Stimulated activated CD4-positive, alpha-beta T cell treated with anti-CD3 and anti-CD28 coated beads, Interleukin-4, amount 100 ng/mL, for 24 hours (primary cell): ENCODE measurements at places on chromosomes 1 and 21.

GRCh38 chr1:39418236-39418635 lies 73.2 kb upstream of the BMP8A start:
- DNase-seq: no peak

DNA sequence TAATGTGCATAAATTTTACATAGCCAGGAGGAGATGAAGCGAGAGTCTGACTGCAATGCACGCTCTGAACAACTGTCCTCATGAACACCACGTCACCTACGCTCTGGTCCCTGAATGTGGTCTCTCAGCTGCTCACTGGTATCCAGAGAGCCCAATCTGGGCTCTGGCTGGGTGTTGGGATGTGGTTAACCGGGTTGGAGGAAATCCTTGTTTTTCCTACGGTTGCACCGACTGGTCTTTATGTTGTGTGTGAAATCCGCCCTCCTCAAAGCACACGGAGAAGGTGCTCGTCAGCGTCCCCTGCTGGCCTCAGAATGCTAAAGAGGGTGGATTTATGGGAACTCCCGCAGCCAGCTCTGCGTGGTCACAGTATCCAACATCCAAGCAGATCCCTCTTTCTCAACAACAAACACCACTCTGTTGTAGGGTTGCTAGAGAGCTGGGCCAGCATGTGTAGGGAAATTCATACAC lies 51.8 kb upstream of the FAM89A start:
- DNase-seq: peak; percentile 29

DNA sequence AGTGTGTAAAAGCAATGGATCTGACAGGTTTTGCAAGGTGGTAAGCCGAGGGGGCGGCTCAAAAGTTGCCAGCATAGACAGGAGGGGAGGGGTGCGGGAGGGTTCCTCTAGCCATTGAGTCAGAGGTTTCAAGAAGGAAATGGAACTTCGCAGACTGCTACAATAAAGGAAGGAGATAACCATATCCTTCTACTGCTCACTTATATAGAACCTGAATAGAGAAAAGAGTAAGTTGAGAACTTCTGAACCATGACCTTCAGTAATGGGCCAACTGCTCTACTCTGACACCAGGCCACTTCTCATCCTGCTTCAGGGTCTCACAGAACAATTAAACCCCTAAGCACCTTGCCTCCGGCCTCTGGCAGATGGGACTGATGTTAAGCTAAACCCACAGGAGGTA lies 26.3 kb upstream of the BCAR3 start:
- peak; percentile 41 for DNase-seq

DNA sequence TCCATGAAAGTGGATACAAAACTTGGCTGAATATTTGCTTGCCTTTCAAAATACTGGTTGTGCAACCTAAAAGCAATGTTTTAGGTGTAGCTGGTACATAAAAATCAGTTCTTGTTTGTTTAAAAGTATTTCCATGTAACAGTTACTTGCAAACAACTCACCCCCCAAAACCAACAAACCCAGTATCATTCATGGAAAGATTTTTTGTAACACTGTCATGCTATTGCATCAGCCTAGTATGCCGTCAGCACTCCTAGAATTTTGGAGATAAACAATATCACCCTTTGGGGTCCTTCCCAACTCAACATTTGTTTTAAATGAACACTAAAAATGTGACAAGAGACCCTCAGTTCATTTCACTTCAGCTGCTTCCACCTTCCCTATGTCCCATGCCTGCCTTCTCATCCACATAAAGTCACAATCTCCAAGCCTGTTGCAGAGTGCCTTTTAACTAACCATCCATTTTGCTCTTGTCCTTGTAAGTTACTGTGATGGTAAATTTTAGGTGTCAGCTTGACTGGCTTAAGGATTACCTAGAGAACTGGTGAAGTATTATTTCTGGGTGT lies 425.3 kb downstream of the DUSP10 start:
- no peak for DNase-seq
